ENCODE measurements at places on chromosomes 2 and 18.

GRCh38 chr2:58904095-58904494, 663.0 kb upstream of the FANCL start:
- no peak for DNase-seq

DNA sequence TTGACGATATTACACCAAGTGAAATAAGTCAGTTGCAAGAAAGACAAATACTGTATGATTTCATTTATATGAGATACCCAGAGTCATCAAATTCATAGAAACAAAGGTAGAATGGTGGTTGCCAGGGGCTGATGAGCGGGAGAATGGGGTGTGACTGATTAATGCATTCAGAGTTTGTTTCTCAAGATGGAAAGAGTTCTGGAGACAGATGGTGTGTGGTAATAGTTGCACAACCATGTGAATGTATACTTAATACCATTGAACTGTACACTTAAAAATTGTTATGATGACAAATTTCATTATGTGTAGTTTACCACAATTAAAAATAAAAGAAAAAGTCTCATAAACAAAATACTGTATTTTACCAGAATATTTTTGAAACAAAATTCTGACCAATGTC, 117.3 kb downstream of the PIGN start:
- DNase-seq: no peak

DNA sequence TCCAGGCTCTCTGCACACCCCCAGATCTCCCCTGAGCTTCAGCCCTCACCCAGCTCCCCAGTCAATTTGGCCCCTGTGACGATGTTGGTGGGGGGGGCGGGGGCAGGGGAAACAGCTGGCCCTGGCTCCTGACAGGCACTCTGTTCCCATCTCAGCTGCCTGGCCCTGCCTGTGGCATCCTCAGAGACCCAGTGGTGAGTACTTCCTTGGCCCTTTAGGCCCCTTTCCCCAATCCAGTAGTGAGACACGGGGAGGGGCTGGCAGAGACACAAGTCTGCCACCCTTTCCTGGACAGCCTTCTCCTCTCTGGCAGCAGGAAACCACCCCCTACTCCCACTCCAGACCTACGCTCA, 19.3 kb upstream of the C1QL2 start:
- no peak for DNase-seq

DNA sequence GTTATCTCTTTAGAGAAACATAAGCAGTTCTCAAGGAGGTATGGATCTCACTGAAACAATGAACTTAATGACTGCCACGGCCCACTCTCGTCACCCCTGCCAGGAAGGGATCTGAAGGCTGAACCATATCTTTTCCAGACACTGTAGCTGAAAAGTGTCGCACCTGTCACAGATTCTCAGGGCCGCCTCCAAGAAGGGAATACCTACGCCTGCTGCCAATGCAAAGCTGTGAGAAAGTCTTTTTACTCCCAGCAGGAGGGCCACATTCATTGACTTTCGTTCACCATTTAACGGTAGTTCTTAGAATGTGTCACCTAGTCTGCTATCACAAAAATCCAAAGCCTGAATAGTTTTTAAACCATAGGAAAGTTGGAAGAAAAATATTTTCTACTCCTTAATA, 66.7 kb upstream of the SH3BP4 start:
- DNase-seq: no peak

- DNase-seq: no peak
These were observed 360.2 kb downstream of the FSIP2 start for GRCh38 chr2:186098821-186099220.

DNA sequence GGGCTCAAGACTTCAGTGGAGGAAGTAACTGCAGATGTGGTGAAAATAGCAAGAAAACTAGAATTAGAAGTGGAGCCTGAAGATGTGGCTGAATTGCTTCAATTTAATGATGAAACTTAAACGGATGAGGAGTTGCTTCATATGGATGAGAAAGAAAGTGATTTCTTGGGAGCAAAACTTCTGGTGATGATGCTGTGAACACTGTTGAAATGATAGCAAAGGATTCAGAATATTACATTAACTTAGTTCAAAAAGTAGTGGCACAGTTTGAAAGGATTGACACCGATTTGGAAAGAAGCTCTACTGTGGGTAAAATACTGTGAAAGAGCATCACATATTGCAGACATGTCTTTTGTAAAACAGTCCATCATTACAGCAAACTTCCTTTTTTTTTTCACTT, 638.0 kb downstream of the NYAP2 start:
- no peak for DNase-seq

DNA sequence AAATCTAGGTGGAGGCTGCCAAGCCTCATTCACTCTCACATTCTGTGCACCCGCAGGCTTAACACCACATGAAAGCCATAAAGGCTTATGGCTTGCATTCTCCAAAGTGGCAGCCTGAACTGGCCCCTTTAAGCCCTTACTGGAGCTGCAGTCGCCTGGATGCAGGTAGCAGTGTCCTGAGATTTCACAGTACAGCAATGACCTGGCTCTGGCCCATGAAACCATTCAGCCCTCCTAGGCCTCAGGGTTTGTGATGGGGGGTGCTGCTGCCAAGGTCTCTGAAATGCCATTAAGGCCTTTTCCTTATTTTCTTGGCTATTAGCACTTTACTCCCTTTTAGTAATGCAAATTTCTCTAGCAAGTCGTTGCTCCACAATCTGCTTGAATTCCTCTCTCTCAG, 48.6 kb downstream of the RNMT start:
- DNase-seq: no peak

GRCh38 chr2:66017763-66018162, 417.2 kb upstream of the MEIS1 start:
- no peak for DNase-seq

DNA sequence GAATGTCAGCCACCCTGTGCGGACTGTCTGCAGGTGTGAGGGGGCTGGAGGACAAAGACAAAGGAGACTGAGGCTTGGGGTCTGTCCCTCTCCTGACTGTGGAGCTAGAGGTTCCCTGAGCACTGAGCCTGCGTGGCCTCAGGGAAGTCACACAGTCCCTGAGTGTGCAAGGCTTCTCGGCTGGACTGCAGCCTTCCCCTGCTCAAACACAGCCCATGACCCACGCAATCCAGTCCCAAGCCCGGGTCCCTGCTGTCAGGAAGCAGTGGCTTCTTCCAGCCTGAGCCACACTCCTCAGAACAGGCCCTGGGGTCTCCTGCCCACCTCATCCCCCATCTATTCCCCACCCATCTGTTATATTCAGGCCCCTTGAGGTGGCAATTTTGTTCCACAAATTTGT, 2.7 kb downstream of the ASTL start:
- DNase-seq: no peak

DNA sequence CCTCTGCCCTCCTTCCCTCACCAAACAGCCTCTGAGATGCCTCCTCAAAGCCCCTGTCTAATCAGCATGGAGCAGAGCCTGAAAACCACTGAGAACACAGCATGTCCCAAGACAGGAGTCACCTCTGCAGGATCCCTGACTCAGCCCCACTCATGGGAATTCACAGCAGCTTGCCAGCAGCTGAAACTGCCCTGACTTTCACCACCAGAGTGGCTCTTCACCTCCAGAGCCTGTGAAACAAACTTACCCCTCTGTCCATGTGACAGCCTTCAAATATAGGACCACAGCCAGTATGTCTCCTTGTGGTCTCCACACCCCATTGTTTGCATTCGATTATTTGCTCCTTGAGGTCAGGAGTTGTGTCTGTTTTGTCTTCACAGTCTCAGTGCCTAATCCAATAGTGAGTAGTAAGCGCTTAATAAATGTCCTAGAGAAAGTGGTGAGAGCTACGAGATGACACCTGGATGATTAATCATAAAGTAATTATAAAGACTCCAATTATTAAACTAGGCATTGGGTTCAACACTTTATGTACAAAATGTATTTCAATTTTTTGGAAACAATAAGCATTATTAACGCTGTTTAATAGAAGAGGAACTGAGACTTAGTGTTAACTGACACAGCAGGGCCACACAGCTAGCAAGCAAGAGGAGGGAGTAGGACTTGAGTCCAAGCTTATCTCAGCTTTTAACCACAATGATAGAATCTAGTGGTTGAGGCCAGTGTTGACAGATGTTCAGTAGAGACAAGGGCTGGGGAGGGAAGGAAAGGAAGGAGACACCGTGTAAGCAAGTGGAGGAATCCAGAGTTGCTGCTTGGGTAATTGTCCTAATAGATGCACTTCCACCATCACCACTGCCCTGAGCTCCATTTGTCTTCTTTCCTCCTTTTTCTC, 358.7 kb upstream of the TNP1 start:
- DNase-seq: no peak

DNA sequence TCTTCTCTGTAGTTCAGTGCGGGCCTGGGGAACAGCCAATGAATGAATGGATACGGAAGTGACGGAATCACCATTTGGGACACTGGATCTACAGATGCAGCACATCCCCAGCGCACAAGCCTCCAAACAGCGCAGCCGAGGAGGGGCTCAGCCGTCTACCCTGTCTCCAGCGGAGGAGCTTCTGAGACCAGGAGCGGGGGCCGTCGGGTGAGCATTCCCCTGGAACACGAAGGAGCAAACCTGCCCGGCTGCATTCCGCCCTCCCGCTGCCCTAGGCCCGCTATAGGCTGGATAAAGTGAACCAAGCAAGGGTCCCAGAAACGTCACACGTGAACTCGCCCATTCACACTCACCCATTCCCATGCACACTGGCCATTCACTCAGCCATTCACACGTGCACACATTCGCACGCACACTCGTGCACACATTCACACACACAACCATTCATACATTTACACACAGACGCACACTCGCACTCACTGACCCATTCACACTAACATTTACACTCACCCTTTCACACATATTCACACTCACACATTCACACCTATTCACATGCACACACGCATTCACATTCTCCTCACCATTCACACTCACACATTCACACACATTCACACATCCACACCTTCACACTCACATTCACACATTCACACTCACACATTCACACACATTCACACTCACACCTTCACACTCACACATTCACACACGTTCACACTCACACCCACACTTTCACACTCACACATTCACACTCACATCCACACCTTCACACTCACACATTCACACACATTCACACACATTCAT, 63.4 kb downstream of the BIN1 start:
- no peak for DNase-seq

DNA sequence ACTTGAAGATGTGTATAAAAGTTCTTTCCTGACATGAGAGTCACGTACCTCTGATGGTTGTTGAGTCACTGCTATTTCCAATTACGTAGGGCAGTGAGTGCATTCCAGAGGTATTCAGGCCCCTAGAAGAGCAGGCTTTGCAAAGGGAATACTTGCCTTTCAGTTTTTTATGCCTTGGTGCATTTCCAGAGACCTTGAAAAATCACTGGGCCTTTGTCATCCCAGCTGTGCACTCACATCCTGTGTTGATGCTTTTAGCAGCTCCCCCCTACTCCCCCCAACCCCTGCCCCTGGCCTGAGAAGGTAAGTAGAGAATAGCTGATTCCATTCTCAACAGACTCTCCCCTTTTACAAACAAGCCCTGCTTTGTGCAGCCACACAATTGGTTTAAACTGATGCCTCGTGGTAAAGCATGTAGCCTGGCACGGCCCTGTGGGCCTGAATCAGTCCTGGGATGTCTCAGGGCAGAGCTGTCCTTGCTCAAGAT, 174.2 kb downstream of the PRPF40A start:
- no peak for DNase-seq

DNA sequence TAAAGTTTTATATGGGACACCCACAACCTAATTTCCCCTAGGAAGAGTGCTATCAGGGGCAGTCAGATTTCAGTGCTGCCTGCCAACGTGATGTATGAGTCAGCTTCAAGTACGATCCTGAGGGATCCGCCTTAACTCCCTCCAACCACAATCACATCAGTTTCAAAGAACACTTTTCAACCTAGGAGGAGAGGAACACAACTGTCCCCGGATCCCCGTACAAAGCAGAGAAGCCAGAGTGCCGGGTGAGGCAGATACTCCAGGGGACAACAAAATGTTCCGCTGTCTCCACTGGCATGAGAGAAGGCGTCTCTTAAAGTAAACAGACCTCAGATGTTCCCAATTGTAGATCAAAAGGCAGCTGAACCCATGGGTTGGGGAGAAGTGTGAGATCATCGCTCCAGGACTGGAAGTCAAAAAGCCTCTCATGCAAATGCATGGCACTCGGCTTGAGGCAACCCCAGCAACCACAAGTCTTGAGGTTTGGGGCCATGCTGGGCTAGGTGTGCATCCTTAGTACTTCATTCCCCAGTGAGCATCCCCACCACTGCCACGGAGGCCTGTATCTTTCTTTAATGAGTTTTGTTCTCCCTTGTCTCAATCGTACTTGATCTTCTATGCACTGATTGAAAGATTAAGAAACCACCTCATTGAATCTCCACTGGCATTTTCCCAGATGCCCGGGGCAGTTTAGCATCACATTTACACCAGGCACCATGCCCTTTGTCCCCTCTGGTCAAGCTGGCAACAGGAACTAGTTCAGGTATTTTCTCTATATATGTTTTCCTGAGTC, 91.0 kb upstream of the CCBE1 start:
- no peak for DNase-seq

DNA sequence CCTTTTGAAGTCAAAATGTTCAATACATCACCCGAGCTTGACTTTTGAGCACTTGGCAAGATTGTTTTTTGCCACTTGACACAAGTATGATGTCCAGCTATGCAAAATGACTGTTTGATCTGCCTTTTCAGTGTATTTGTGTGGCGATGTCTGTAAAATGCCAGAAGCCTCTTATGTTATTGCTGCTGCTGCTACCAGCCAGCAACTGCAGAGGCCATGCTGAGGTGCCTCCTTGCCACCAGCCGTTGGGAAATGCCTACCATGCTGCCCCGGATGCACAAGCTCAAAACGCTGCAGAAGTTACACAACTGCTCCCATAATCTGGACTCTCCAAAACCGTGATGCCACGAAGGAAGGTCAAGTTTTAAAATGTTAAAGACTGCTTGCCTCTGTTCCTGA, 80.3 kb downstream of the RTN4 start:
- no peak for DNase-seq

GRCh38 chr2:200257570-200257969, 48.9 kb upstream of the SPATS2L start:
- DNase-seq: no peak

- no peak for DNase-seq
These were observed 277.4 kb downstream of the NDUFA10 start for GRCh38 chr2:239747771-239748170.

GRCh38 chr2:127771756-127772155, 39.2 kb downstream of the WDR33 start:
- no peak for DNase-seq

GRCh38 chr2:203960811-203961210, 24.2 kb downstream of the ICOS start:
- DNase-seq: no peak

All from lower lobe of right lung (tissue), 2 donors.